ENCODE measurements at places on chromosomes 16 and 17.

- DNase-seq = no peak
Measured at GRCh38 chr17:73389411-73389810, 77.6 kb upstream of the CDC42EP4 start.

DNA sequence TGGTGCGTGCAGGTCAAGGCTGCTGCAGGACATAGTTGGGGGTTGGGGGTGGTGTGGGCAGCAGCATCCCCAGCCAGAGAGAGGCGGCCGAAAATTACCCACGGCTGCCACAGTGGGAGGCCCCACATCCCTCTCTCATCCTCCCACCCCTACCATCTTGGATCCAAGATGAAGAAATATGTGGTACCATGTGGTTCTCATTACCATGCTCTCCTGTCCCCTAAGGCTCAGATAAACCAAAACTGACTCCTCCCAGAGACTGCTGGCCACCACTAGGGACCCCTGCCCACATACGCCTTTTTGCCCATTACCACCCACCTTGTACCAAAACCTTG lies 120.4 kb downstream of the HIC1 start:
- DNase-seq = no peak

GRCh38 chr16:68083861-68084503 lies 1.2 kb upstream of the NFATC3 start:
- peak; percentile 39 for DNase-seq

DNA sequence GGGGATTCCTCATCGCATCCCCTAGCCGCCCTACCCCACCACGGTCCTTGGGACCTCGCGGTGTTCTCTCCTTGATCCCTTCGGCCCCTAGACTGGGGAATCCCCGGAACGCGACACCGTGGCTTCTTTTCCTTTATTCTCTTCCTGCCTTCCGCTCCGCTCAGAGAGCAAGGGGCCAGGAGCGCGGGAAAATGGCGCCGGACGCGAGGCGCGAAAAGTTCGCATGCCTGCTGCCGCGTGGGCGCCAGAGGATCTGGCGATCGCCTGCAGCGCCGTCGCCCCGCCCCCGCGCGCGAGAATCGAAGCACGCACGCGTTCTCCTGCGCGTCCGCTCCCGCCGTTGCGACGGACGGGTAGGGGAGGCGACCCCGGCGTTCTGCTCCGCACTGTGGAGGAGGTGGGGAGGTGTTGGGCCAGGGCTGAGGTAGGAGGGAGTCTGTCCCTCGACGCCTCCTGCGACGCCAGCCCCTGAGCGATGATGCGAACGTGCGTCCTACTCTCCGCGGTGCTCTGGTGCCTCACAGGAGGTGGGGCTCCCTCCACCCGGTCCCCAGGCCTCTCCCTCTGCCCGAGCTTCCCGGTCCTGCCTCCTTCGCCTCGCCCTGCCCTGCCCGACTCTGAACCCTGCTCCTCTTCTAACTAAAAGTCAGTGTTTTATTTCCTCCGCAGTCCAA lies at the start of gene ZPBP2:
Gene ZPBP2, plus strand, starts transcription at position 323 of the 674 bp plus-strand sequence. Its CDS starts 153 bp downstream, at position 476.
- no peak for DNase-seq

DNA sequence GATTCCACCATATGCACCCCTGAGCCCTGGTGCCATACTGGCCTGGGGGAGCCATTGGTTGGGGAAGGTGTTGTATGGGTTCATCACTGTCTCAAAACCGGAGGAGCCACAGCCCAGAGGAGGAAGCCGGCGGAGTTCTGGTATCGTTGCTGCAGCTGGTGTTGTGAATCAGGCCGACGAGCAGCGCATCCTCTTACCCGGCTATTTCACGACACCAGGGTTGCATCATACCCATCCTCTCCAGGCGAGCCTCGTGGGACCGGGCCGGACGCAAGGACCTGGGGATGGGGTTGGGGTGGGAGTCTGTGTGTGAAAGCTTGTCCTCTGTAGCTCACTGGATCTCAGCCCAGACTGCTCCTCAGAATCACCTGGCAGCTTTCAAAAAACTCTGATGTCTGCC lies 6.6 kb upstream of the SLC12A3 start:
- DNase-seq = no peak

- DNase-seq = peak; percentile 34
Measured at GRCh38 chr17:18141210-18141803, 32.8 kb downstream of the MYO15A start.

- DNase-seq = no peak
Measured at GRCh38 chr17:16945663-16946218, 26.2 kb downstream of the TNFRSF13B start.

- DNase-seq = no peak
Measured at GRCh38 chr17:35895636-35896587, 15.8 kb upstream of the CCL5 start.

DNA sequence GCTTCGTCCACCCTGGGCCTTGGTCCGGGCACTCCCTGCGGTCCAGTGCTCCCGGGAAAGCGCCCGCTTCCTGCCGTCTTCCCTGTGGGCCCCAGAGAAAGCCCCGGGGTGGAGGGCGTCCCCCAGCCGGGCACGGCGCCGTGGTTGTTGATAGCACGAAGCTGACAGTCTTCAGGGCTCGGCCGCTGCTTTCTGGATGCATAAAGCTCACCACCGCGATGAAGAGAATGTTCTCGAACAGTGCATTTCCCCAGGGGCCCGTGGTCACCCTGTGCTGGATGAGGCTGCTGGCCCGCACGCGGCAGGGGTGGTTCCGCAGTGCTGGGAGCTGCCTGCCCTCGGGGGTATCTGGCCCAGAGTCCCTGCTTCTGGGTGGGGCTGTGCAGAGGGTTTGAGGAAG lies 53.2 kb downstream of the BAHCC1 start:
- no peak for DNase-seq

- DNase-seq = no peak
Measured at GRCh38 chr17:27553019-27553511, 77.9 kb upstream of the LGALS9 start.

DNA sequence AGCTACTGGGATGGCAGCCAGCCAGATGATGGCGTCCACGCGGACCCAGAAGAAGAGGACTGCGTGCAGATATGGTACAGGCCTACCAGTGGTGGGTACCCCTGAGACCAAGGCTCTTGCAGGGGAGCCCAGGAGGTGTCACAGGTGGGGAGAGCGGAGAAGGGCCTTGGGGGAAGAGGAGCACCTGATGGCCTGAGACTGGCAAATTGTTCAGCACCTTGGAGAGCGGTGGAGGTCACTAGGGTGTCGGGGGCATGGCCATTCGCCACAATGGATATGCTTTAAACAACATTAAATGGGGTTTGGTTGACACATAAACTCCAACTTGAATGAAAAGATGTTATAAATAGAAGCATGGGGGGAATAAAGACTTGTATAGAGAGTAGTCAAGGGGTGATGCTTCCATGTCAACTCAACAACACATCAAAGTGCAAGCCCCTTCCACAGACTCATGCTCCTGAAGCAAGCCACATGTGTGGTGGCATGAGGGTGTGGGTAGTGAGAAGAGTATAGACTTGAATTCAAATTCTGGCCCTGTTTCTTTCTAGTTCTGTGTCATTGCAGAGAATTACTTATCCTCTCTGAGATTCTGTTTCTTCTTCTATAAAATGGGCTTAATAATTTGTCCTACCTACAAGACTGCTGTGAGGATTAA lies 22.2 kb downstream of the CLEC19A start:
- peak; percentile 84 for DNase-seq

- DNase-seq = no peak
Measured at GRCh38 chr17:76845541-76846017, 22.6 kb upstream of the MGAT5B start.

GRCh38 chr17:55588446-55589242 lies 77.4 kb upstream of the SMIM36 start:
- no peak for DNase-seq

DNA sequence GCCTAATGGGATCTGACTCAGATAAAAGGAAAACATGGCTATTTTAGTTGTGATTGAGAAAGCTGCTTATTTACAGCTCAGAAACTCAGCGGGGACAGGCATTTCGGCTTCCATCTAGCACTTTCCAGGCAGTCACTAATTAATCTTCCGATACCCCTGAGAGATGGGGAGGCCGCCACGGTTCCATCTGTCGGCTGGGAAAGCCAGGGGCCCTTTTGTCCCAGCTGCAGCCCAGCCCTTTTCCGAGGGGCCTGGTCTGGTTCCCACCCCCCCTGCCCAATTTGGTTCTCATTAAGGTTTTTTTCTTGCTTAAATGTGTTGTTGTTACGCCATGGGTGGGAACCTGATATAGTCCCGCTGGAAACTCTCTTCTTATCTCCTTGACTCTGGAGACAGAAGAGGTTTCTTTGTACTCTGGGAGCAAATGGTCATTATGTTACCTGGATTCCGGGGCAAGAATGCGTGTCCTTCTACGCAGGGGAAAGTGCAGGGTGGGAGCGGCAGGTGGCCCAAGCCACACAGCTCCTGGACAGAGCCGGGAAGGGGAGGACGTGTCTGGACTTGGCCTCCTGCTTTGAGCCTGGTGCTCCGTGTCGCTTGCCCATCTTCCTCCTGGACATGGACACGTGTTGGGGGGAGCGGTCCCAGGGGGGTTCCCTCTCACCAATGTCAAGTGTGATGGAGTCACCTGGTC lies 50.9 kb upstream of the GSE1 start:
- peak; percentile 27 for DNase-seq

DNA sequence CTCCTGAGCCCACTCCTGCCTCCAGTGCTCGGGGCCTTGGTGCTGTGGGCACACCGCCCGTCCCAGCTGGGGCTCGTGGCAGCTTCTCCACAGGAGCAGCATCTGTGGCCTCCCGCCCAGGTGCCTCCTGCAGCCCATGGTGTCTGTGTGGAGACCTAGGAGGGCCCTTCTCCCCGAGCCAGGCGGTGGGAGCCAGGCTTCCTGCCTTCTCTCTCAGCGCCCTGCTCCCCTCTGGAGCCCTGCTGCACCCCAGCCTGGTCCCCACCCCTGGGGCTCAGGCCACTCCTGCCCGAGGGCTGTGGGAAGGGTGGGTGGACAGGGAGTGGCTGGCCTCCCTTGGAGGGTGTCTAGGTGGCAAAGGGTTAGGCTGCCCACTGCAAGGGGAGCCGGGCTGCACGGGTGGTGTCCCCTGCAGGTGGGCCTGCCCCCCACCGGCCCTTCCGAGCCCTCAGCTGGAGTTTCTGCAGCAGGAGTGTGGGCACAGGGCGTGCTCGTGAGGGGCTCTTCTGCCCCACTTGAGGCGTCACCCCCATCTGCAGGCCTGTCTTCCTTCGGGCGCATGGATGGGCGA lies 11.0 kb downstream of the CENPX start:
- DNase-seq = no peak

- DNase-seq = no peak
Measured at GRCh38 chr17:47716375-47716774, 16.7 kb upstream of the TBX21 start.

All from nephron progenitor cell (in vitro differentiated cells).